Stimulated activated CD8-positive, alpha-beta memory T cell treated with anti-CD3 and anti-CD28 coated beads, Interleukin-2, amount 100 ng/mL, for 48 hours (primary cell): ENCODE measurements at places on chromosomes 3 and 15.

- no peak for DNase-seq
These were observed 288.8 kb downstream of the CNTN6 start for GRCh38 chr3:1381647-1382036.

- DNase-seq: no peak
These were observed 235.3 kb downstream of the KCNMB2 start for GRCh38 chr3:178771511-178771910.

DNA sequence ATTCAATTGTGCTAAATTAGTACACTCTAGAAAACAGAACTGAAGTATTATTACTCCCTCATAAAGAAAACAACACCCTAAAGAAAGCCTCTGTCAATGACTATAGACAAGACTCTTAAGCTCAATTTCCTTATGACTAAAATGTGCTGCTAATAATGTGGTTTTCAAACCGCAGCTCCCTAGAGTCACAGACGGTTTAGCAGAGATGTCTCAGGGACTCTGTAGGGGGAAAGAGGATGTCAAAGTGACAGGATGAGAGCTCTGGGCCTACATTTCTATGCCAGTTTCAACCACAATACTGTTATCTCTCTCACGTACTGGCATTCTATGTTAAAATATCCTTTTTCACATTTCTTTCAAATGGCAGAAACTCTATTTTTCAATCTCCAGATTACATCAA, 37.6 kb upstream of the WDR49 start:
- DNase-seq: no peak

GRCh38 chr3:128610451-128611070, 40.1 kb downstream of the RPN1 start:
- no peak for DNase-seq

GRCh38 chr3:127701280-127701911, 28.6 kb downstream of the ABTB1 start:
- no peak for DNase-seq
